Fibroblast of skin of scalp (primary cell): ENCODE measurements at places on chromosomes 6 and 20.

DNA sequence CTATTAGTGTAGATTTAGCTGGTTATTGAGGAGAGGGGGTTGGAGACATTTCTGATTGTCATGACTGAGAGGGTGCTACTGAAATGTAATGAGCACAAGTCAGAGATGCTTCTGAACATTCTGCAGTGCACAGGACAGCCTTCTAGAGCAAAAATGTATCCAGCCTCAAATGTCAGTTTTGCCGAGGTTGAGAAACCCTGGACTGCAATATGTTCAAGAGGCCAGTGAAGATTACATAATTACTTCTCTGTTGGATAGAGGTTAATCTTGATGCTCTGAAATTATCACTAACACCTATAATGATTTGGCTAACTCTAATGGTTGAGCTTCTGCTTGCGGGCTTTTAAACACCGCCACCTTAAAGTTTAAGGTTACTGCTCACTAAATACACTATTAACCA lies 3.4 kb upstream of the DUSP22 start:
- no peak for DNase-seq

DNA sequence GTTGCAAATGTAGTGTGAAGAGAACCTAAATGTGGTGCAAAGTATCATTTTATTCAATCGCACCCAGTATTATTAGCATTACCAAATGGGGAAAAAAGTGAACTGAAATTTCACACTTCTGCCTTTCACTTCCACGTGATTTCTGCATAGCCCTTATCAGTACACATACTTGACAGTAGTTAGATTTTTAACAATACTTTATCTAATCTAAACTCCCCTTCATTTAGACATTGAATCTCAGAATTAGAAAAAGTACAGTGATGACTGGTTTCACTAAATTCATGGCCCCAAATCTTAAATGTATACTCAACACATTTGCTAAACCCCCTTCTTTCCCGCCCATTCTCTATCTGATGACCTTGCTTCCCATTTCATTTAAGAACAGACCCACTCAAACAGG lies 14.3 kb downstream of the STX7 start:
- no peak for DNase-seq

- no peak for DNase-seq
Measured at GRCh38 chr6:170443151-170443662, 109.9 kb downstream of the PSMB1 start.

GRCh38 chr6:126682440-126682839 lies 342.5 kb downstream of the CENPW start:
- no peak for DNase-seq

GRCh38 chr6:21186479-21187055 lies 407.0 kb upstream of the SOX4 start:
- DNase-seq: peak; percentile 72

DNA sequence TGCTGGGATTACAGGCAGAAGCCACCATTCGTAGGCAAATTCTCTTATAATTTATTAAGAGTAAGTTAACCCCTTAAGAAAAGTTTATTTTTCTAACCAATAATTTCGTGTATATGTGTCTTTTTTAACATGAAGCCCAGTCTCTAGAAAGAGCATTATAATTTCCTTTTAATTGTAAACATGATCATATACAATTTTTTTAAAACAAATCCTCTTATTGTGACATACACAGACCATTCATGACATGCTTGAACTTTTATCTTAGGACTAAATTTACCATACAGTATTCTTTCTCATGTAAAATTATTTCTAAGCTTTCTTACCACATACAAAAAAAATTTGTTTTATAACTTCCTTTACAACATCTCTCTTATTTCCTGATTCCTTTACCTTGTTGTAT lies 6.7 kb downstream of the ACOT13 start:
- no peak for DNase-seq

- no peak for DNase-seq
Measured at GRCh38 chr6:23006656-23007055, 437.3 kb downstream of the HDGFL1 start.

DNA sequence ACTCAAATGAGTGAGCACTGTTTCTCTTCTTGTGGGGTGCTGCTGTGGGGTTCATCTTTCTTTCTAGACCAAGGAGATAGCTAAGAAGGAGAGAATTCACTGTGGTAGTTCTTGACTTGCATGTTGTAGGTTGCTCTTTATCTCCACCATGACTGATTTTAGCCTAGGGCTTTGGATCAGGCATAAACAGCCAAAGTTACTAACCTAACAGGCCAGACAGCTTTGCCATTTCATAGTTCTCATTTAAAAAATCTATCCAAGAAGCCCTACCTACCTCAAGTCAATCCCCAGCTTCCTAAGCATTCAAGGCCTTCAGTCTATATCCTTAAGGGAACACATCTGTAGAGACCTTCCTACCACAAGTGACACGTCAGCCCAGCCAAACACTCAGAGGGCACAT lies 107.9 kb upstream of the CARMIL1 start:
- no peak for DNase-seq

- no peak for DNase-seq
Measured at GRCh38 chr20:36353740-36354139, 47.6 kb downstream of the DLGAP4 start.

DNA sequence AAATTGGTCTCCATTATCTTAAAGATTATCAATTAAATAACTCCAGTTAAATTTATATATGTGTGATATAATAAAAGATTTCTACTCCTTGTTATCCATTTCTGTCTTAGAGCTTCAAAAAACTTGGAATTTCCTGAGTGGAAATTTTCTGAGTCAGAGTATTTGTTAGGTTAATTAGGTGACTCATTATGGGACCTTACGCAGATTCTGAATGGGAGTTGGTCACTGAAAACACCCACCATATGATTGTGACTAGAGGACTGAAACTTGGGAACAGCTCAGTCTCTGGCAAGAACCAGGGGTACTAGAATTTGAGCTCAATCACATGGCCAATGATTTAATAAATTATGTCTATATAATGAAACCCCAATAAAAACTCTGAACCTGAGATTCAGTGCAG lies 125.4 kb upstream of the HMGCLL1 start:
- DNase-seq: peak; percentile 22
